ENCODE measurements at places on chromosomes 4 and X.

DNA sequence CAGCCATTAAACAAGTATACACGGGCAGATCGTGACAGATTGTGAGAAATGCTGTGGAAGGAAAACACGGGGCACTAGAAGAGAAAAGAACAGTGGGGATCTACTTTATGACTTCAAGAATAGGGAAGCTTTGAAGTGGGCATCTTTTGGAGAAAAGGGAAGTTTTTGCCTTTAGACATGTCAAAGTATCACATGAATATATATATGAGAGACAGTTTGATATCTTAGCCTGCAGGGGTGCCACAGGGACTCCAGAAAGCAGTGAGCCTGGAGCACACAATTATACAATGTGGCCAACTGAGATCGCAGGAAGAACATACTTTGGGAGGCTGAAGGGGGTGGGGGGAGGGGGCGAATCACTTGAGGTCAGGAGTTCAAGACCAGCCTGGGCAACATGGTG, 35.7 kb downstream of the RELL1 start:
- no peak for DNase-seq

DNA sequence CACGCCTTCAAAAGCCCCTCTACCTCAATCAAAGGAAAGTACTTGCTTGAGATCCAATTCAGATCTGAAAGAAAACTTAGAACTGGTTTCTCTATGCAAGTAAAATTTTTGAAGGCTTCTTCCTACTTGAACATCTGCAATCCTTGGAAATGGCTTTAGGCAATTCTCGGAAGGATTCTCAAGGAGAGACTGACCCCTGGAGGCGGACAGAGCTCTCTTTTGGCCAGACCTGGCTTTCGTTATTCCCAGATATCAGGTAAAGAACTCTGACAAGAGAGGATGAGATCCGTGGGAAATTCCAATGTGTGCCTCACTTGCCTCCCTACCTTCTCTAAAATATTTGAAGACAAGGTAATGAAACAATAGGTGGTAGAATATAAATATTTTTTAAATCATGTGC, 670.3 kb upstream of the FAM241A start:
- no peak for DNase-seq

DNA sequence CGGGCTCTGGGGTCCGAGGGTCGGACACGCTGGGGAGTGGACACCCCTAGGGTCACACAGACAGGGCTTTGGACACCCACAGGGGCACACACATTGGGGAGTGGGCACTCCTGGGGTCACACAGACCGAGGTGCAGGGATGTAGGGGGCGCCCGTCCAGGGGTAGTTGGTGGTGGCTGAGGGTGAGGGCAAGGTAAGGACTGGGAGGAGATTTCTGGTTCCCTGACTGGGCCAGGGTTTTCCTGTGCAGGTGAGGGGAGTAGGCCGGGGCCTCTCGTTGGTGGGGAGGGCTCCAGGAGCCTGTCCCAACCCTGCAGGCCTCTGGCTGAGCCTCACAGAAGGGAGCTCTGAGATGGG, 21.9 kb upstream of the WDR45 start:
- DNase-seq: no peak

- no peak for DNase-seq
Observed at GRCh38 chrX:13891377-13892140, 74.7 kb upstream of the GPM6B start.

DNA sequence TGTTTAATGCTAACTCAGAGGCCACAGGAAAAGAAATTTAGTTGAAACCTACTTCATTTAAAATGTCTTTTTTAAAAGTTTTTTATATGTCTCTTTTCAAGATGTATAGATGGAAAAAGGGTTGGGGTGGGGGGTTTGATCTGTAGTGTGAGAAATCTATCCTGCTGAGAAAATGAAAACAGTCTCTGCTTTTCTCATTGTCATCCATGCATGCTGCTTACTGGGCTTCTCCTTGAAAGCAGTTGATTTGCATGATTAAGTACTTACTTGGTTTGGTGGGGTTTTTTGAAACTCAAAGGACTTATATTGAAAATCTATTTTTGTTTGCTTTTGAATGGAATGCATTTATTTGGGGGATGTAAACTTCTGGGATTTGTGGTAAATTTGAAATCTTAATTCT, 313.6 kb upstream of the DKK2 start:
- no peak for DNase-seq

DNA sequence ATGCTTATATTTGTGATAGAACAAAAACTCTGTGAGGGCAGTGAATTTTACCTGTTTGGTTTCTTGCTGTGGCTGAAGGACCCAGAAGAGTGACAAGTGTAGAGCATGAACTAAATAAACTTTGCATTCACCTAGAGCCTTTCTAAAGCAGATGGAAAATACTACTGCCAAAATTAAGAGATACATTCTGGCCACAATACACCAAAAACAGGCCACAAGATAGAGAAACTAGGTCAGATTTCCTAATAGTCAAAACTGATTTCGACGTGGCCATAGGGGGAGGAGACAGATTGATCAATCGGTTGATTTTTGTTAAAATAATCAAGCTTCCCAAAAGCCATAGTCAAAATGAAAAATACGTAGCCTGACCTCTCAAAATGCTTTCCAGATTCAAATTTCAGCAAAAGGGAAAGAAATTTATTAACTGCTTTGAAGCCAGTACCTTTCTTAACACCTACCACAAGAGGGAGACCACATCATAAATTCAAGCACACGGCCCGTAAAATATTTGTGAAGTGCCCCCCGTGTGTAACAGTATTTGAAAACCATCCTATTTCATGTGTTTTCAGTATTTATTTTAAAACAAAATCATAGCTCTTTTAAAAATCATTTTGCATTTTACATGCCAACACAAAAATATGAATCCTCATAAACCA, 132.4 kb downstream of the CORIN start:
- no peak for DNase-seq

DNA sequence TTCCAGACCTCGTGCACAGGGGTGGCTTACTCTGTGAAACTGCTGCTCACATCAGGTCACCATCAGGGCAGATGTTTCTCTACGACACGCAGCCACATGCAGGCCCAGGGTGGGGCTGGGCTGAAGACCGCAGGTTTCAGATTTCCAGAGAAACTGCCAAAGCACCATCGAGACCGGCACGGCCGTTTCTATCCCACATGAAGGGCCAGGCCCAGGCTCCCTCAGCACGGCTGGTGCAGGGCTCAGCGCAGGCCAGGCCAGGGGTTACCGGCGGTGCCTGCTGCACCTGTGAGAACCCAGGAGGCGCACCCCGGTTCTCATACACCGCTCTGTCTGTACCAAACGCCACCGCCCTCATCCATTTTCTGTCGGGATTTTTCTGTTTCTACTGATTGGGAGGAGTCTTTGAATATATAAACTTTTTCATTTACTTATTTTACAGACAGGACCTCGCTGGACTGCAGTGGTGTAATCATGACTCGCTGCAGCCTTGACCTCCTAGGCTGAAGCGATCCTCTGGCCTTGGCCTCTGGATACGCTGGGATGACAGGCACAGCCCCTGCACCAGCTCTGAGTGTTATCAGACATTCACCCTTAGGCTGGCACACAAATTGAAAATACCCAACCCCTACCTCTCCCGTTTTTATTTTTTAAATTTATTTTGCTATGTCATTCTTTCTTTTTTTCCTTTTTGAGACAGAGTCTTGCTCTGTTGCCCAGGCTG, 17.1 kb downstream of the CTBP1 start:
- DNase-seq: no peak

DNA sequence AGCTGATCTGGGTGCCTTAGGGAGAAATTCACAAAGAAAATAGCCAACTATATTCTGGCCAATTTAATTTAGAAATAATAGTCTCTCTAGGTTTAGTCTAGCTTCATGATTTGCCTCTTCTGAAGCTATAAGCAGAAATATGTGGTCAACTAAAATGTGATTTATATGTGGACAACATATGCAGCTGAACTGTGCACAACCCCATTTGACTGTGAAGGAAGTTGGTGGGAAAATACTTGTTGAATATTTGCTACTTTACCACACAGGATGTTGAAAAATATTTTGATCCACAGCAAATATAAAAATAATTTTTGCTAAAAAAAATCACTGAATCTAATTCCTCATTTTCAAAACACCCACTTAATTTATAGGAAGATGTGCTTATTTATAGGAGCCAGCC, 15.7 kb upstream of the RNF128 start:
- no peak for DNase-seq

- no peak for DNase-seq
Observed at GRCh38 chrX:88586317-88586716, 160.7 kb upstream of the CPXCR1 start.

DNA sequence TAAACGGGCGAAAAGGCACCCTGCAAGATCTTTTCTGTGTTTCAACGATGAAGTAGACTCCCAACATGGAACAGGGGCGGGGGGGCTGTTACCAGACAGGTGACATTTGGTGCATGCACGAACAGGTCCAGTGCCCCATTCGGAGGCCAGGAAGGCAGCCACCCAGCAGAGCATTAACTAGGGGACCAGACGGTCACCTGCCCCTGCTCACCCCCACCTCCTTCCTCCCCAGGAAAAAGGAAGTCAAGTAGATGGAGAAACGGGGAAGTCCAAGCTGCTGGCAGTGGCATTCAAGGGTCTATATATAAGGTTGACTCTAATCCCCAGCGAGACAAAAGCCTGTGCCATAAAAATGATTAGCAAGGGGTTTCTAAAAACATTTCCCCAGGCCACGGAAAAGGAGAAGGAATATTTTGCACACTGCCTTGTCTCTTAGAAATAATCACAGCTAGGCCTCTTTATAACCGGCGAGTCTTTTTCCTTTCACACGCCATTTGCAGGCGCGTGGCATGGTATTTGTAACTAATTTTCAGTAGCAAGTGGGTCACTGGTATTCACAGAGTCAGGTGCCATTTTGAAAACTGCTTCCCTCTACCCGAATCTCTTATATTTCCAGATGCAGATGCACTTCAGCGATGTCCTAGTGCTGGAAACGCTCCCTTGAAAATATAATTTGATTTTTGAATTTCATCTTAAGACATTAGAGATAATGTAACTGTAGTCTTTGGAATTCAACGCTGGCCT, 1.2 kb upstream of the TMSB4X start:
- peak; percentile 61 for DNase-seq

DNA sequence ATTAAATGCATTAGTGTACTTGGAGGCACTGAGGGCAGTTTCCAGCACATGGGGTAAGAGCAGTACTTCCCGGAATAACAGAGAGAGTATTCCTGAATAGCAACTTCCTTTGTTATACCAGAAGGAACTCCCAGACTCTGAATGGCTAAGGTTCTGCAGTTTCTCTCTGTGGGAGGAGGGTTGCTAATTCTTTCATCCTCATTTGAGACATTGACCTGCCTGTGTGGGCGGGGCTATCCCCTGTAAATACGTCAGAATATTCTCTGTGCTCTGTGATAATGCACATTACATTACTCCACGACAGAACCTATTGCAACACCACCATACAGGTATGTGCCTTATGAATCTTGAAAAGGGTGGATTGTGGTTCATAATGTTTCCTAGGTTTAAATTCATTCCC, 52.7 kb downstream of the SPINK2 start:
- DNase-seq: peak; percentile 25

DNA sequence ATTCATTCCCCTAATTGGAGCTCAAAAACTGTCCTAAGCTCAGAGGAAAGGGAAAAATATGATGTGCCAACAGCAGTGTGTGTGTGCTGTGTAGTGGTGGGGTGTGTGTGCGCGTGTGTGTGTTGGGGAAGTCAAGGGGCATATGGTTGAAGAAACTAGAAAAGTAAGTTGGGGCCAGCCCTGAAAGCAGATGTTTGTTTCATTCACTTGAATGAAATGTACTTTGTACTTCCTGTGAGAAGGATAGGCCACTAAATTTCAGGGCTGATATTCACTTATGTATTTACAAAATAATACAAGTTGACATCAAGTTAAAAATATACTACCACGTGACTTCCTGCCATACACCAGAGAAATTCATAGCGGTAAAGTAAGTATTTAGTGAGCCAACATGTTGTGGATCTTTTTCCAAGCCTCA, 151.3 kb upstream of the JADE1 start:
- no peak for DNase-seq

GRCh38 chr4:132218406-132218805, 930.7 kb upstream of the PCDH10 start:
- no peak for DNase-seq

GRCh38 chr4:87916626-87917025, 58.9 kb upstream of the SPP1 start:
- no peak for DNase-seq

GRCh38 chr4:138869165-138869564, 146.4 kb upstream of the NOCT start:
- DNase-seq: no peak

GRCh38 chrX:133674726-133675470, 259.6 kb upstream of the GPC4 start:
- DNase-seq: no peak

DNA sequence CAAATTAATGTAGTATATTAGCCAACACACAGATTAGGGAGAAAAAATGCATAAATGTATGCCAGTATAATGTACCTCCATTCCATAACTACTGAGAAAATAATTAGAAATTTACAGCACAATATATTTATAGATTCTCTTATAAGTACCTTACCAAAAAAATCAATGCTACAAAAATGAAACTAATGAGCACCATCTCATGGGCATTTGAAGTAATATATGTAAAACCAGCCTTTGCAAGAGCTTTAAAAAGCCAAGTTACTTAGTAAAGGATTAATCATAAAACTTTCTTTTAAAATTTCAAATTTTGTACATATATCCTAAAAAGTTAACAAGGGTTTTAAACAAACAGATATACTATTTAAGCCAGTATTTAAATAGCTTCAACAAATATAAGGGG, 43.2 kb downstream of the LRBA start:
- no peak for DNase-seq

GRCh38 chrX:11304829-11305228, 11.6 kb downstream of the AMELX start:
- DNase-seq: no peak

DNA sequence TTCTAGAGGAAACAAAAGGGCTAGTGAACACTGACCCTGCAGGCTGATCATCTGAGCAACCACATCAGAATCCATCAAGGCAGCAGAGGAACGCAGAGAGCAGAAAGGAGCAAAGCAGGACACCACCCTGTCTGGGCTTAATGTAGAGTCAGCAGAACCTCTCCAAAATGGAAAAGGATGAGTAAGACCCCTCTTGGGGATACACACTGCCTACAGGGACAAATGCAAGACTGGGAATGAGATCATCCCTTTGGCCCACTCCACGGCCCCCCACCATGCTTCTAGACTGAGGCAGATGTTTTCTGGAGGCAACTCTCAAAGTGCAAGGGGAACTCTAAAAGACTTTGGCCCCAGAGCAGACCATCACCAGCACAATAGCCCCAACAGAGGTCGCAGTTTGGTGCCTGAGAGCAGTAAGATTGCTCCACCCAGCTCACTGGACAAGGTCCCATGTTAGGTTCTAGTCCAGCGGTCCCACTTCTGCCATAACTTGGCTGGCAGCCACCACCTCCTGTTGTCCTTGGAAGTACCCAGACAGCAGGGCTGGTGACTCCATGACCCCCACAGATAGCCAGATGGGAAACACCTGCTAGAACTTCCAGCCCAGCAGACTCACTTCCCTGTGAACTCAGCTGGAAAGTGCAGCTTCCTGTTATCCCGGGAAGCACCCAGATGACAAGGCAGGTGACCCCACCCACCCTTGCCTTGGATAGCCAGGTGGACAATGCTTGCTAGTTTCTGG, 372.7 kb downstream of the INPP4B start:
- no peak for DNase-seq

- no peak for DNase-seq
Observed at GRCh38 chr4:173736840-173737239, 206.8 kb upstream of the HAND2 start.
